AG08395 (cell line): ENCODE measurements at places on chromosomes 12 and 14.

GRCh38 chr12:62210422-62210821 lies 49.8 kb upstream of the USP15 start:
- peak; percentile 45 for DNase-seq

DNA sequence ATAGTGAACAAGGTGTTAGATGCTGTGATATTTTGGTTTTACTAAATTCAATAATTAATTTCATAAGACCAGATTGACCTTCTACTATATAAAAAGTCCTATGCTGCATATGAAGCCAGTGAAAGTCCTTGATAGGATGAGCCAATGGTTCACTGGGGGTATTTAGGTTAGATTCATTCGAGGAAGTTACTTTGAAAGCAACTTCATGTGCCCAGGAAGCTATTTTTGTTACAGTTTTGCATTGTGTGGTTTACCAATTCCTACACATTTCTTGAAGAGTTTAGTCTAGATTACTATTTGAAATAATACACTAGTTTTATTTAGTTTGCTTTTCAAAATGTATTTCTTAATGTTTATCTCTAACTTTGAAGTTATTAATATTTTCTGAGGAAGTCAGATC lies 58.5 kb upstream of the RMST start:
- no peak for DNase-seq

DNA sequence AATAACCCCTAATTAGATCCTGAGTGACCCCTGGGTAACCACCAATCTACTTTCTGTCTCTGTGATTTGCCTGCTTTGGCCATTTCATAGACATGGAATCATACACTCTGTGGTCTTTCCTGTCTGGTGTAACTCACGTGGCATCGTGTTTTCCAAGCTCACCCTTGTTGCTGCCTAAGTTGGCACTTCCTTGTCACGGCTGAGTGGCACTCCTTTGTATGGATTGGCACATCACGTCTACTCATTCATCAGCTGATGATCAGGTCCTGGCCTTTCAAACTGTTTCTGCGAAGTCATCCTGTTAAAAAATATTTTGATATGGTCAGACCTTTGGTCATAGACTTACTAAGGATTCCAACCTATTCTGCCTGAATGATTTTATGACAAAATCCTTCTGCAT lies 87.7 kb downstream of the GLT1D1 start:
- DNase-seq, result no peak

DNA sequence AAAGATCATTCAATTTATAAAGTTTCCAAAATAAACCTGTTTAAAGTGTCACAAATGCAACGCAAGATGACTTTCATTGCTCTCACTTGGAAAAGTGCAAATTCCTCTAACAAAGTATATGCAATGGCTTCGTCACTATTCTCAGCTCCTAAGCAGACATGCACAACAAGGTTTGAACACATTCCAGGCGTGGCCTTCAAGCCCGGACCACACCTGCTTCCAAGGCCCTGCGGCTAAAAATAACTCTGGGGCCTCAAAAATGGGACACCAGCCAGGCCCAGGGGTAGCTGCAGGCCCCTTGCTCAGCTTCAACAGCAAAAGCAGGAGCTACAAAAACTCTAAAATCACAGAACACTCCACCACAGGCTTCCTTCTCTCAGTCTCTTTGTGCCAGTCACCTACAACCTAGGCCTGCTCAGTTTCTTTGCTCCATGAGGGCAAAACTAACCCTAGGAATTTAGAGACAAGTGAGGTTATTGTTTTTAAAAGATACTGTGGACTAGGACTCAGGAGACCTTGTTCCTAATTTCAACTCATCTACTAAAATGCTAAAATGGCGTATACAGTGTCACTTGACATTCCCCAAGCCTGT lies 29.3 kb downstream of the DUSP16 start:
- DNase-seq, result no peak
